Hippocampal formation (tissue), 2 donors: ENCODE measurements at places on chromosomes 3 and 15.

- DNase-seq: no peak
Measured at GRCh38 chr3:52218026-52218425, 7.4 kb downstream of the TLR9 start.

GRCh38 chr3:171255236-171255806 is 204.9 kb downstream of the TNIK start:
- DNase-seq: no peak

DNA sequence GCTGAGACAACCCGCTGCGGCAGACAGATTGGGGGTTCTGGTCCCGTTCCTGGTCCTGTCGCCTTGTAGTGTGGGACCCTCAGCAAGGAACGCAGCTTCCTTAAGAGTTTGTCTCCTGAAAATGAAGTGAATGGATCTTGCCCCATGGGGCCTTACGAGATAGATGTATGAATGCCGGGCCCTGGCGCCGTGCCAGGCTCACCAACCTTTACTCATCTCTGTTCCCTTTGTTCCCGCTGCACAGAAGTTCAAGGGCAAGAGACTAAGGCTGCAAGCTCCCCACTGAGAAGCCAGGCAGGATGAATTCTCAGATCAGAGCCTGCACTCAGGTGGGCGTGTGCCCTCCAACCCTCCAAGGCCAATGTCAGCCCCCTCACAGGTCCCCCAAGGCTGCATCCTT is 162.7 kb upstream of the IQSEC1 start:
- DNase-seq: no peak

DNA sequence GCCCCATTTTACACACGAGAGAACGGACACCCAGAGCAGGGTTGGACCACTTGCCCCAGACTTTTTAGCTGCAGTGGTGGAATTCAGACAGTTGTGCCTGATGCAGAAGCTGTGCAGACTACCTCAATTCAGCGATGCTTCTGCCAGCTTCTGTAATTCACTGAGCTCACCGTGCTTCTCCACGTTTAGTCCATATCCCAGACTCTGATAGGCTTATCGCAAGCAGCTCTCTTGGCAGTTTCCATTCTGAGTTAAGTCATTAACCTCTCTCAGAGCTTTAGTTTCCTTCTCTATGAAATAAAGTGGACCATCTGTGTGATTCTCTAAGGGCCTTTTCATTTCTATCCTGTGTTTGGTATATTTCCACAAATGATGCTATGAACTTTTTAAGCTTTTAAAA is 37.1 kb downstream of the ABHD17C start:
- no peak for DNase-seq
